NCI-H1417 (cell line): ENCODE measurements at places on chromosomes 12 and 14.

DNA sequence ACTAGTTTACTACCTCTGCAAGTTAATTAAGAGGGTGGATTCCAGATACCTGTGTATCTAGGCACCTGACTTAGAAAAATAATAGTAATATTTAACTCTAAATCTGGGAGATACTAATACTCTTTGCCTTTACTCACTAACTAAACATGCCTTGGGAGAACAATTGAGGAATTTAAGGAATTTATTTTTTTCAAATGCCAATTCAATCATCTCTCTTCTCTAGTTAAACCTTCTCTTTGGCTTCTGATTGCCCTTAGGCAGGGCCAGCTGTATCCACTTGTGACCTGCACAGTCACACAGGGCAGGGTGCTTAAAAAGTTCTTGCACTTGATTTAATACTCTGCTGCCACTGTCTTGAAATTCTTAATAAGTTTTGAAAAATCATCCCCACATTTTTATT lies 142.4 kb downstream of the PLCZ1 start:
- DNase-seq, result no peak

- peak; percentile 35 for DNase-seq
These were observed 3.6 kb upstream of the TTC7B start for GRCh38 chr14:90819734-90820393.

GRCh38 chr14:22152161-22152870 lies 436.7 kb downstream of the DAD1 start:
- no peak for DNase-seq

- DNase-seq, result no peak
These were observed 266.7 kb downstream of the ALG10 start for GRCh38 chr12:34288963-34289345.

GRCh38 chr12:84811291-84811690 lies 101.3 kb downstream of the SLC6A15 start:
- no peak for DNase-seq

DNA sequence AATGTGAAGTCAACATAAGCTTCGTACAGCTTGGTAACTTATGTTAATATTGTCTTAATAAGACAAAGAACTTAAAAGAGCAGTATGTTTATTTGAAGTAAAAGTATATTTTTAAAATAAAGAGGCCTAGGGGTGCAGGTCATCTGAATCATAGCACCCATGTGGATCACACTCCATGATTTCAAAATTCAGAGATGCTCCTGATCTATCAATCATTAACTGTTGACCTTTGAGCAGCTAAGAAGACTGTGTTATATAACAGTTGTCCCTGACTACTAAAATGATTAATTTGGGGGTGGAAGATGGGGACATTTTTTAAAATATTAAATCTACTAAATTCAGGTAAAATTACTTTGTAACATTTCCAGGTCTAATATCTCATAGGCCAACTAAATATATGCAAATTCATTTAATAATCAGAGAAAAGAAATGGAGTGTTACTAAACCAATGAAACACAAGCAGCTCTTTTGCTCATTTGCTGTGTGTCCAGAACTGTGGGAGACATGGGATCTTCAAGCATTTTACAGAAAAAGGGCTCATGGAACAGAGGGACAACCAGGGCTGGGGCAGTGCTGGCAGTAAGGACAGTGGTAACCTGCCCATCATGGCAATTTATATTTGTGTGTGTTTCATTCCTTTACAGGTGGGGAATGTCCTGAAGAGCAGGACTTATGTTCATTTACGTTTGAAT lies 120.7 kb upstream of the PCED1B start:
- no peak for DNase-seq
